ENCODE measurements at places on chromosomes 6 and 20.

GRCh38 chr20:49866051-49866450, 49.3 kb downstream of the SPATA2 start:
- ATAC-seq = no peak

- peak; percentile 42 for ATAC-seq
Measured at GRCh38 chr6:122388945-122389344, 10.5 kb upstream of the HSF2 start.

DNA sequence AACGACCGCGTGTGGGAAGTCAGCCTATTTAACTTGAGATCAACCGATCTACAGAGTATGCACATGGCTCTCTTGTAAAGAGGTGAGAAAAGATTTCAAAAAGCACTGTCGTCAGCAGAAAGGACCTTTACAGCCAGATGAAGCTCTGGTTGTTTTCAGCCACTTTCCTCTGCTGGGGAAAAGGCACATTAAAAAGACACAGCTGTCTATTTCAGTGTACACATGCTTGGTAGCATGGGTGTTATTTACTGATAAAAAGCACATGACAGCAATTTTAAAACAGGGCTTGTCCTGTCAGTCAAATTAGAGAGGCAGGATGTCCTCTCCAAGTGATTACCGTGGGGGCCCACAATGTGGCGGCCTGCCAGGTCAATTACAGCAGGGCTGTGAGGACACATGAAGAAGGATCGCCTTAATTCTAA, 188.9 kb downstream of the PRKN start:
- no peak for ATAC-seq

DNA sequence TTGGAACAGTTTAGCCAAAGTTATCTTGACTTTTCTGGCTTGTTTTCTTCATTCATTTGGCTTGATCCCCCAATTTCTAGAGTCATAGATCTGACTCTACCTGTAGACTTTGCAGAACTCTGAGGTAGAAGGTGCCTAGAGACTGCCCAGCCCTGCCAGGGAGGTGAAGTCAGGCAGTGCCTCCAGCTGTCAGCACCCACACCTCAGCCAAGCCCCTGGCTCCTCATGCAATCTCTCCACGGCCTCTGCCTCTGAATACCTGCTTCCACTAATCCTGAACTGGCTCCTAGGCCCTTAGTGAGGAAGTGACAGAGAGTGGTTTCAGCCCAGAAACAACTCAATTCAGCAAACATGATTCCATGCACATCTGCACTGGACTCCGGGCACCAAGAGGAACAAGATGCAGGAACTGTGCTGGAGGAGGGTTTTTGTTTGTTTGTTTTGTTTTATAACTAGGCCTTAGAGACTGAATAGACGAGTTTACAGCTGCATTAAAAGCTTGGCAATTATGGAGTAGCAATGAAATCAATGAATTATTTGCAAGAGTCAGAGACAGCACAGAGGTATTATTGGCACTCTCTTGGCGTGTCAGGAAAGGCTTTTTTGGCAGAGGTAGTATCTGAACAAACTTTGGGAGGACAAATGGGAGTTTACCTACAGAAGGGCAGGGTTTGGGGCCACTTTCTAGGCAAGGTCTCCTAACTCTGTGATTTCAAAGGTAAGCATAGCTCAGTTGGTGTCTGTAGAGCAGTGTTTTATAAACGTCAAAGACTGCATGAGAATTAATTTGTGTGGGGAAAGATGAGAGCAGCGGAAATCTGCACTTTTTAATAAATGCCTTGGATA, 25.2 kb downstream of the TGM3 start:
- ATAC-seq = no peak

DNA sequence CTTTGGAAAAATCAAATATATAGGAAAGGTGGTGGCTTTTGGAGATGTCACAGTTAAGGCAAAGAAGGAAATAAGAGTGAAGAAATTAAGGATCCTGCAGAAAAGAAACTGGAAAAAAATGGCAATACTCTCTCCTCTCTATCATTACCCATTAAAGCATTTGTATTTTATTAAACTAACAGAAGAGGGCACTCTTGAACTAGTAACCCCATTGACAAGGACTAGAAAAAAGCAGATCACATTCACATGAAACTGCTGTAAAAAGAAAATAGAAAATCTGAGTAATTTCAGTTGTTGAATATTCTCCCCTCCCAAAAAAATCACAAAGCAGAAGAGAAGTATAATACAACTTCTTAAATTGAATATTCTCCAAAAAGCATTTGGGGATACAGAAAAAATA, 104.1 kb upstream of the SLC35B3 start:
- no peak for ATAC-seq

- no peak for ATAC-seq
Measured at GRCh38 chr6:110524305-110524704, 47.9 kb upstream of the SLC22A16 start.

DNA sequence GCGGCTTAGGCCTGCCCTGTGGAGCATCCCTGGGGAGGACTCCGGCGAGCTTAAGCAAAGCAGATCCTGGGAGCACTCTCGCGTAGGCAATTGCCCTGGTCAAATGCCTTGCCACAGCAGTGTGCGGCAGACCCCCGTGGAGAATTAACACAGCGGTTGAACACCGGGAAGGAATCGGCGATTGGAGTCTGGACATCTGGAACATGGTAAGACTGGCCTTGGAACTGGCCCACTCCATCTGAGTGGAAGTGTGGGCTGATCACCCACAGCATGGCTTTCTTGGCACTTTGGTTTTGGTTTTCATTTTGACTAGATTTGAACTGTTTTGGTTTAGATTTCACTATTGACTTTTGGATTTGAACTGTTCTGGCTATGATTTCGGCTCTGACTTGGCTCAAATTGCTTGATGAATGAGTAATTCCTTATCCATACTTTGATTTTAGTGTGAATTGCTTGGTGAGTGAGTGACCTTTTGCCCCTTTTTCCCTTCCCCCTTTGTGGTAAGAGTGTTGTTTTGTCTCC, 300.7 kb downstream of the RNGTT start:
- no peak for ATAC-seq

GRCh38 chr20:12835999-12836398, 172.8 kb upstream of the SPTLC3 start:
- no peak for ATAC-seq

DNA sequence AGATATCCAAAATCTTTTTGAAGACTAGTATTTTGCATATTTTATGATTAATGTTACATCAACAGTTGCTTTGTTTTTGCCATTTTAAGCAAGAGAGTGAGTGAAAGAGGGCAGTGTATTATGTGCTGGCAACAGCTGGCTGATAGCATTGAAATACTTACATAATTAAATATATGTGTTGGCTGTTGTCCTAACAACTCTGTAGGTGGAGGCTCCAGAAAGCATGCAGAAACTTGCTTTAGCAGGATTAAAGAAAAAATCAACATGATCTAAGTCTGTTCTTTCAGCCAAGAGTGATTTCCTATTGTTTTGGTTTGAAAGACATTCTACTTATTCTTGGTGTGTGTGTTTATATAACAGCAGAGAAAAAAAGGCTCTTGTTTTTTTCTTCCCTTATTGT, 127.5 kb downstream of the CDKAL1 start:
- ATAC-seq = peak; percentile 54

- no peak for ATAC-seq
Measured at GRCh38 chr20:41616228-41616627, 1.9 kb downstream of the CHD6 start.

GRCh38 chr6:154169193-154169847, 130.3 kb downstream of the OPRM1 start:
- no peak for ATAC-seq

GRCh38 chr6:153568628-153569027, 437.5 kb upstream of the RGS17 start:
- ATAC-seq = no peak

DNA sequence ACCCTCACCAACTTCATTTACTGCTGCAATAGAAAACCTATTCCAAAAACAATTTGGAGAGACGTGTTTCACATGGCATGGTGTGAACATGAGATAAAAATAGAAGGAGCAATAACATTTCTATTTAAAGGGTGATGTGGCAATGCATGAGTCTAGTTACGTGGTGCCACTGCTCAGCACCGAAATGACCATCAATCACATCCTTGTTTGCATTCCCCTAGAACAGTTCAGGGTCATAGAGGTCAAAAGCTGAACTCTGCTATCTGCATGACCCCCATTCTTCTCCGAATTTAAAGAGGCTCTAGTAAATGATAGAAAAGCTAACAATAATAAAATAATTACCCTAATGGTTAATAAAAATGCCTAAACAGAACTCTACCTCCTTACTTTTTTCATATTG, 29.5 kb downstream of the ROS1 start:
- peak; percentile 38 for ATAC-seq

- no peak for ATAC-seq
Measured at GRCh38 chr6:89198235-89198634, 18.9 kb downstream of the GABRR1 start.

GRCh38 chr6:41715795-41716515, 19.5 kb downstream of the TFEB start:
- no peak for ATAC-seq

GRCh38 chr6:46704562-46704961, 16.9 kb downstream of the TDRD6 start:
- ATAC-seq = peak; percentile 39

DNA sequence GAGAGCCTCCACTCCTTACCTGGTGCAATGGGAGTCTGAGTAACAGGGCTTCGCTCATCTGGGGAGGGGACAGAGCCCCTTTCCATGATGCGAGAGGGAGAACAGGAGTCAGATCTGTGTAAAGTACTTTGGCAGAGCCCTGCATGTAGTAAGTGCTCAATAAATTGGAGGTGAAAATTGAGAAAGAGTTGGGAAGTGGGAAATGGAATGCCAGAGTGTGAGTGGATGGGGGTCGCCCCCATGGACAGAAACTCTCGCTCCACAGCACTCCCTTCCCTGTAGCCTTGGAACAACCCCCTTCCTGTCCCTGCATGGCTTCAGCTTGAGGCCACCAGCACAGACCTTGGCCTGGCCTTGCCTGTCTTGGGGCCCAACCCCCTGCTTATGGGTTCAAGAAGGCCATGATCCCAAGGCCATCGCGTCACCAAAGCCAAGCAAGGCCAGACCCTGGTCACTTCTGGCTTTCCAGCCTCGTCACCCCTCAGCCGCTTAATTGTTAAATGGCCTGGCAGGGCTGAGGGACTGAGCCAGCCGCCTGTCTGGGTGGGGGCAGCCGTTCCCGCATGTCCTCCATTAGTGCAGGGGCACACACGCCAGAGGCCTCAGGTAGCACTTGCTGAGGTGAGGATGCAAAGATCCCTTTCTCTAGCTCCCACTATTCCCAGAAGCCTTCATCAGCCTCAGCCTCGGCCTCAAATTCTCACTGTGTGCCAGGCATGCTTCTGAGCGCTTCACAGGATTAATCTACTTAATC, 93.7 kb upstream of the PTPN1 start:
- ATAC-seq = no peak

GRCh38 chr20:9458138-9458796, 56.1 kb upstream of the LAMP5 start:
- ATAC-seq = no peak
